ENCODE measurements at places on chromosomes 1 and 21.

GRCh38 chr1:203177470-203178039 is 1.9 kb upstream of the MYBPH start:
- peak; percentile 77 for DNase-seq

- peak; percentile 13 for DNase-seq
Observed at GRCh38 chr1:160308451-160309184, 23.7 kb upstream of the PEX19 start.

GRCh38 chr1:206637605-206638004 is 2.3 kb downstream of the DYRK3 start:
- DNase-seq, result no peak

- DNase-seq, result peak; percentile 58
Observed at GRCh38 chr1:34885405-34886247, 26.1 kb upstream of the SMIM12 start.

- peak; percentile 40 for DNase-seq
Observed at GRCh38 chr1:53125122-53125521, 17.3 kb downstream of the SLC1A7 start.

- DNase-seq, result no peak
Observed at GRCh38 chr1:46757956-46758528, 39.1 kb upstream of the EFCAB14 start.

DNA sequence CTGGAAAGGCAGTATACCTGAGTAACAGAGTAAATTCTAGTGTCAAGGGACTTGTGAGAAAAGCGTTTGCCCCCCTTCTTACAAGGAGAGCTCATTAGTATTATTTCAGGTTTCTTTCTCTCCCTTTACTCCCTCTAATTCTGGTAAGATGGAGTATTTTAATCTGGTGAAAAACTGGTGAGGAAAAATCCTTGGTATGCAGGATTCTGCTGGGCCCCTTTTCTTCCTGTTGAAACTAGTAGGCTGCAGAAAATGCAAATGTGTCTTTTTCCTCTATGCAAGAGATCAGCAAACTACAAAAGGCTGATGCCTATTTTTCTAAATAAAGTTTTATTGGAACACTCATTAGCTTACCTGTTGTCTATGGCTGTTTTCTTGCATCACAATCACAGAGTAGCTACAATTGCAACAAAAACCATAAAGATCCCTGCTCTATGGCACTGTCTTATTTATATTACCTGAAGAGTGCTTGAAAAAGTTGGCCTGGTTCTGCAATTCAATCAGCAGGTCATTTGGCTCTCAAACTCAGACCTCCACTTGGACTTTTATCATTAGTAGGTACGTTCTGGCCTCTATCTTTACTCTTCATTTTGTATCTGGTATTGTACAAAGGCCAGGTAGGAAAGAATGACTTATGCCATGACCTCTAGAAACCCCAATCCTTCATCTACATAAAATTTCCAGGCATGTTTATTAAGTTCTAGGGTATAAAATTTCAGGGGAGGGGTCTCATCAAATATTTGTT is 109.6 kb downstream of the AKT3 start:
- peak; percentile 58 for DNase-seq

GRCh38 chr1:5099558-5099957 is 445.1 kb downstream of the AJAP1 start:
- no peak for DNase-seq

DNA sequence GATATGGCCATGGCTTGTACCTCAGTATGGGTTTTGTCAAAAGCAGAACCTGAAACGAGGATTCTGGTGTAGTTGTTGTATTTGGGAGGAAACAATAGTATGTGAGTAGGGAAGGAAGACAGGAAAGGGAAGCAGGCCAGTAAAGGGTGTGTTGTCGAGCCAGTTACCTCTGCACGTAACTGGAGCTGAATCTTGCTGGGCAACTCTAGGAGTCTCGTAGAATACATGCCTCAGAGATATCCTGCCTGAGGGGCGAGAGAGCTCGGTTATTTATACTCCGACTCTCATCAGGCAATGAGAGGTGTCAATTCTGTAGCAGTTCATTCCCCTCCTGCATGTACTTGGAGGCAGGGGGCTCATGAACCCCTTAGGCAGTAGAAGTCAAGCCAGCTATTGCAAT is 45.9 kb upstream of the KIF26B start:
- DNase-seq, result no peak

- DNase-seq, result peak; percentile 8
Observed at GRCh38 chr1:25468033-25468432, 37.3 kb downstream of the MACO1 start.

DNA sequence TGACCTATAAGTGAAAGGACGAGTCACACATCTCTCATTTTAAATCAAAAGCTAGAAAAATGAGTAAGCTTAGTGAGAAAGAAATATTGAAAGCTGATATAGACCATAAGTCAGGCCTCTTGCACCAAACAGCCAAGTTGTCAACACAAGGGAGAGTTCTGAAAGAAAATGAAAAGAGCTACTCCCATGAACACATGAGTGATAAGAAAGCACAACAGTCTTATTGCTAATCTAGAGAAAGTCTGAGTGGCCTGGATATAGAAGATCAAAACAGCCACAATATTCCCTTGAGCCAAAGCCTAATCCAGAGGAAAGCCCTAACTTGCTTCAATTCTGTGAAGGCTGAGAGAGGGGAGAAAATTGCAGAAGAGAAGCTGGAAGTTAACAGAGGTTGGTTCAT is 175.0 kb downstream of the SMYD3 start:
- DNase-seq, result no peak

DNA sequence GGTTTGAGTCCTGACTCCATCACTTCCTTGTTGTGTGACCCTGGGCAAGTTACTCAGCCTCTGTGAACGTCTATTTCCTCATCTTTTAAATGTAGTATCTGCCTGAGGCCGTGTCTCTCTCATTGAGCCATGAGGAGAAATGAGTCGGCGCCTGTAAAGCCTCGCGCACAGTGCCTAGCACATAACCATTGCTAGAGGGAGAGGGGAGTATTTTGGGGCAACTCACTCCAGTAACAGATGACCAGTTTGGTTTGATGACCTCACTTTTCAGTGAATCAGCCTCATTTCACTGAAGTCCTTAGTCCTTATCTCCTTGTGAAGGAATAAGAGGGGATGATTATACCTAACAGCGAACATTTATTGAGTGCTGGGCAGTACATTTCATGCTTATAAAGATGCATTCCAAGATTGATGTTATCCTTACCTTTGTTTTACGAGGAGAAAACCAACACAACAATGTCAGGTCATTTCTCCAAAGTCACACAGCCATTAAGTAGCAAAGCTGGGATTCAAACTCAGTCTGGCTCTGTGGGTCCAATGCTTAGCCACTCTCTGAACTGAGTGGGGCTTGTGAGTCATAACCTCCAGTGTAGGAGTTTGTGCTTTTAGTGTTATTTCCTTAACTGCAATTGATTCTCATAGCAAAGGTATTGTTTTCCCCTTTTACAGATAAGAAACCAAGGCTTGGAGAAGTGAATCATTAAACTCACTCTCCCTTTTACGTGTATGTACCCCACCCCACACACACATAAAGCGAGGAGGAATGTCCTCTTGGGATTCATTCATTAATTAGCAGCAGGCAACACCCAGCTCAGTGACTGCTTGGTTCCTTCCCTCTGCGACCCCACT is 25.9 kb downstream of the KCNC4 start:
- peak; percentile 91 for DNase-seq

DNA sequence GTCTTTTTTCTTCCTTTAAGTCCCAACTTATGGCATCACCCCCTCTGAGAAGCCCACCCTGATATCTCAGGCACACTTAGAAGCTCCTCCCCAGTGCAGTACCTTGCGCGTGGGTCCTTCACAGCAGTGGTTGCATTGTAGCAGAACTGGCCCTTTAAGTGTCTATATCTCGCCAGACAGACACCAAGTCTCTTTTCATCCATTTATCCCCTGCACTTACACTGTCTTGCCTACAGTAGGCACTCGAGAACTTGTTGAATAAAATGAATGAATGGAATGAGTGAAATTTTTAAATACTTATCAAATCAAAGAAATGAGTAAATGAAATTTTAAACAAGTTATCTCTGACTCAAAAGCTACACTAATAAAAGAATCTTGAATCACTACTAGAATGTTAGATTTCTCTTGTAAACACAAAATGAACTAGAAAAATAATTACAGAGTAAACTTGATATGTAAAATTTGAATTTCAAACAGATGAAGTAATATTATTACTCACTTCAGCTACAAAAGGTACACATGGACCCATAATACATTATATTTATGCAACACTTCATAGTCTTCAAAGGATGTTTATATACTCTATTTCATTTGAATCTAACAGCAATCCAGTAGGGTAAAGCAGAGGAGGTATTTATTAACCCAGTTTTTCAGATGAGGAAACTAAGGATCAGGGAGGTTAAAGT is 54.7 kb upstream of the MAN1A2 start:
- DNase-seq, result peak; percentile 54

- DNase-seq, result no peak
Observed at GRCh38 chr1:39987869-39988268, 32.9 kb downstream of the MFSD2A start.

DNA sequence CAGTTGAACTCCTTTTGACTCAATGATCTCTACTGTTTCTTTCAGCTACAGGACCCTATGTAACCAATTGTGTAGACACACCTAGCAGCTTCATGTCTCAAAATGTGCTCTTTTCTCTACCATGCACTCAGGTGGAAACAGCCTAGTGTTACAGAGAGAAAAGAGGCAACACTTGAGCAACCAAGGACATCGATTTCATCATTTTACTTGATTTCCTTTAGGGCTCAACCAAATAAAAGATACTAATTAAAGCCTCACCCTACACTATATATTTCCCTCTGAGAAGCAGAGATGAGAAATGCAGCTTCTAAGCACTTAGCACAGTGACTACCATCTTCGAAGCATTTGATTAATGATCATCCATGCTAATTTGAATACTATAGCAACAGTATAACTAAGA is 55.1 kb downstream of the PTGER3 start:
- no peak for DNase-seq

DNA sequence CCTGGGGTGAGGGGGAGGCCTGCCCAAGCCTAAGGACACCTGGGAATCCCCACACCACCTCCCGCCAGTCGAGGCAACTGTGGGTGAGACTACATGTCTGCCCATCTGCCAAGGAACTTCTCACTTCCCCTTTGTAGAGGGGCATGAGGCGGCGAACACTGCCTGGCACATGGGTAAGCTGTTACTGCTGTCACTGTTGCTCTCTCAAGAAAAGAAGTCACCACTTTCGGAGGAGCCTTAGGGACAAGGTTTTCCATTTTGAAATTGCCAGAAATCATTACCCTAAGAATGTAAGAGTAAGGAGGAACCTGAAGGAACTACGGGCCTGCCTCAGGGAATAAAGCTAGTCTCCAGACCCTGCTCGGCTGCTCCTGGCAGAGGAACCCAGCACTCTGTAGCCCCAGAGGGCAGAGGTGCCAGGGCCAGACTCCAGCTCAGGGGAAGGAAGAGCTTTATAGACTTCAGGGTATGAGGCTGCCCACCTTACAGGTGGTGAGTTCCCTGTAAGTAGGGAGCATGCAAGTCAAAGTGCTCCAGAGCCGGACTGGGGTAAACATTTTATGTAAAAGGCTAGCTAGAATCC is 23.3 kb downstream of the SLC2A1 start:
- no peak for DNase-seq

DNA sequence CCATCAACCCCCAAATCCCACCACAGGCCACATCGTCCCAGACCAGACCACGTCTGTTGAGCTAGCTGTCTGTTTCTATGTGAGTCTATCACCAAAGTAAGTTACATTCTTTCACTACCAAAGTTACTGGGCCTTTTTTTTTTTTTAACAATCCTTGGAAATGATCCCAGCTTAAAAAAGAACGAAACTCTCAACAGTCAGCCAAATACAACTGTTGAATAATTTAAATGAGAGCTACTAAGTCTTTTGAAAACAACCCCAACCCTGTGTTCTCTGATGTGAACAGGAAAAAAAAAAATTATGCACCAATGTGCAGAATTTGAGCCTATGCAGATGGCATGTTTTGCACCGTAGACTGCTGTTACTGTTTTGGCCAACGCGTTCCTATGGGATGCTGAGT is 134.0 kb upstream of the ETS2 start:
- peak; percentile 9 for DNase-seq

DNA sequence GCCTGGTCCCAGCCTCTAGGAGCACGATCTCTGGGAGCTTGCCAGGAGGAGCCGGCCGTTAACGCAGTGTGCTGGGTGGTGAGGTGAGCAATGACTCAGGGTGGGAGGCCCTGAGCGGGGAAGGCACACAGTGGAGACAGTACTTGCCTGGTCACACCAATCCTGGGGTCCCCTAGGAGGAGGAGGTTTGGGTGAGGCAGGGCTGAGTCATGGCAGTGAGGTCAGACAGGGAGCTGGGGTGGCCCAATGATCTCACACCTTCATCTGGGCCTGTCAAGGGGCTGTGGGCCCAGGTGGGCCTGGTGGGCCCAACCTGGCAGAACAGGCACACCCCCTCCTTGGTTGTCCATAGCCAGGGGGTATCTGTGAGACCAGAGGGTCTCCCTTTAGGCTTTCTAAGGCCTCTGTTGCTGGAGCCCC is 8.6 kb upstream of the EDN2 start:
- peak; percentile 90 for DNase-seq

- DNase-seq, result peak; percentile 30
Observed at GRCh38 chr21:41054018-41054578, 113.9 kb upstream of the BACE2 start.

Data from EH (cell line).